ENCODE measurements at places on chromosomes 12 and 14.

GRCh38 chr12:109639151-109639872, 65.7 kb downstream of the MVK start:
- no peak for DNase-seq

DNA sequence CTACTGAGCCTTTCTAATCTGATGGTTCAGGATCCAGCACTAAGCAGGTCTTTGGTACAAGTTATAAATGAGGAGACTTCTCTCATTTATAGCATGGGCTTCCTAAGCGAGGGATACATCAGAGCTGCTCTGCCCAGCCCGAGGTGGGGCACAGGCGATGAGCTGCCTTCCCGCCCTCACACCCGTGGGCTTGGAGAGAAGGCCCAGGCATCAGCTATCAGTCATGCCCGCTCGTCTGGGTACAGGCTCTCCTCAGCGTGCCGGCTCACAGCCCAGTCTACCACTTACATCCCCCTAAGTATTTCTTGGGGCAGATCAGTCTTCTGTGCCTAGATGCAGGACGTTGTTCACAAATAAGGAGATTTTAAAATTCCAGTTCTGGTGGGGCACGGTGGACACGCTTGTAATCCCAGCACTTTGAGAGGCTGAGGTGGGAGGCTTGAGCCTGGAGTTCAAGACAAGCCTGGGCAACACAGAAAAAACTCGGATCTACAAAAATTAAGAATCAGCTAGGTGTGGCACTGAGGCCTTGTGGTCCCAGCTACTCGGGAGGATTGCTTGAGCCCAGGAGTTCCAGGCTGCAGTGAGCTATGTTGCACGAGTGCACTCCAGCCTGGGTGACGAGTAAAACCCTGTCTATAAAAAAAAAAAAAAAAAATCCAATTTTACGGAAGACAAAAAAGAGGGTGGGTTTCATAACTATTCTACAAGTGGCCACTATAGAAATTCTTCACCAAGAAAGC, 57.0 kb downstream of the CCDC88C start:
- DNase-seq = no peak

- no peak for DNase-seq
Observed at GRCh38 chr12:77549383-77550128, 281.1 kb upstream of the NAV3 start.

DNA sequence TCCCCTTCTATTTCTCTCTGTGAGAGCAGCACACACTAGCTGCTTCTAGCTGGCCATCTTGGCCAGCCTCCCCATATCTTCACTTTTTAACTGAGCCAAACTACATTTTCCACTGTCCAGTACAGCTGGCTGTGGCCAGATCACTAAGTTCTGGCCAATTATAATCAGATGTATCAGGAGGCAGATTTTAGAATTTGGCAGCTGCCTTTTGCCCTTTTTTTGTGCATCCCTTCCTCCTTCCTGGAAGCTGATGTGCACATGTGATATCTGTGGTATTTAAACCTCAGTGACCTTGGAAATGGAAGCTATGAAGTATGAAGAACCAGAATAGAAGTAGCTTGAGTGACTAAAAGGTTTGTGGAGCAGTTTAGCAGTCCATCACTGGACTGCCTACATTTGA, 49.8 kb upstream of the ANO6 start:
- DNase-seq = no peak

- DNase-seq = no peak
Observed at GRCh38 chr12:50689437-50689836, 74.5 kb upstream of the ATF1 start.

- peak; percentile 77 for DNase-seq
Observed at GRCh38 chr14:76918782-76919394, 92.7 kb downstream of the LRRC74A start.

- DNase-seq = no peak
Observed at GRCh38 chr12:130162267-130162666, at the start of gene FZD10. Gene FZD10, plus strand, starts transcription at chr12:130162464. Its CDS starts 479 bp downstream, at chr12:130162943.

All from pons (tissue), 1 donor.